AG08395 (cell line): ENCODE measurements at places on chromosomes 6 and 20.

DNA sequence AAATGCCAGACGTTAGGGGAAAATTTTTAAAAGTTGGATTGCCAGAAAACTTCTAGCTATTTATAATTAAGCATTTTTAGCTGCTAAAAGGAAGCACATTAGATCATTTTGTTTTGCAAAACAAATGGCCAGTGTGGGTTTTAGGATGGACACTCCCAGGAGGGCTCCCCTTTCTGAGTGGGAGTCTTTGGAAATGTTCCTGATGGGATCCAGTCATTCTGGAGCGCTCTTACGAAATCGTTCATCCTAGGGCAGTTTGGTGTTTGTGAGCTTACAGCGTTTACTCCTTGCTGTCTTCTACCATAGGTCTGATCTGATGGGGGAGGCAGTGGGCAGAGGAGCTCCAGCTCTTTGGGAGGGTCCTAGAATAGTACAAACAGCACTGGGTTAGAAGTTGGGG lies 14.7 kb downstream of the GNAS start:
- DNase-seq, result peak; percentile 40

- DNase-seq, result peak; percentile 29
These were observed 96.2 kb upstream of the BTN3A2 start for GRCh38 chr6:26268659-26269402.

GRCh38 chr6:116568111-116568510 lies 3.2 kb upstream of the RWDD1 start:
- DNase-seq, result no peak

DNA sequence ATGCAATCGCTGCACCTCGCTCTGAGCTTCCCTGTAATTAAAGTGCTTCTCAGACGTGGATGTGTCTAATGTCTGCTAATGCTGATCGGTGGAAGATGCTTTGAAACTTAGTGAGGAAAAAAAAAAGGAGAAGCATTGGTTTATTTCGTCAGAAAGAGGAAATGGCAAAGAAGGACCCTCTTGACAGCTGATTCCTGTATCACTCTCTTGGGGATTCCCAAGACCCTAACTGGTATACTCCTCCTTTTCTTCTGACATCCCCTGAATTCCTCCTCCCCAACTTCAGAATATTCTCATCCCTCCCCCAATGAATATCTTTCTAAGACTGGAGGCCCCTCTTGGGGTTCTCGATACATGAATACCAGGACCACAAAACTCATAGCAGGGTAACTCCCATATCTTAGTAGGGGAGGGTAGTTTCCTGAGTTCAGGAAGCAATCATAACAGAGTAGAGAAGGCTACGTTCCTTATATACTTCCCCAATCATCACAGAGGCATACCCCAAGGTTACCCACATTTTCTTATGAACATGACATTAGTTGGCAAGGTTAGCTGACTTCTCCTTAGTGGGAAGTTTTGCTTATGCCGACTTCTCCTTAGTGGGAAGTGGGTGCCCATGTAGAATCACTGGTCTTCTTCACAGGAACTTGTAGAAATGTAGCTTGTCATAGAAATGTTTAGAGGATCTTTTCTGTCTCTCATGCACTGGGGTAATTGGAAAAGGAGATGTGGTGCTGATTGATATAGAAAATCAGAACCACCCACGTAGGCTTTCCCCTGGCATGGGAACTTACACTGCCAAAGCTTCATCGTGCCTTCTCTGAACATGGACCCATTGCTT lies 63.8 kb upstream of the ATXN1 start:
- no peak for DNase-seq

GRCh38 chr6:169881976-169882375 lies 130.6 kb downstream of the ERMARD start:
- DNase-seq, result no peak
